ENCODE measurements at places on chromosomes 12 and 14.

GRCh38 chr14:103838117-103838516 is 9.3 kb downstream of the PPP1R13B start:
- DNase-seq = no peak

DNA sequence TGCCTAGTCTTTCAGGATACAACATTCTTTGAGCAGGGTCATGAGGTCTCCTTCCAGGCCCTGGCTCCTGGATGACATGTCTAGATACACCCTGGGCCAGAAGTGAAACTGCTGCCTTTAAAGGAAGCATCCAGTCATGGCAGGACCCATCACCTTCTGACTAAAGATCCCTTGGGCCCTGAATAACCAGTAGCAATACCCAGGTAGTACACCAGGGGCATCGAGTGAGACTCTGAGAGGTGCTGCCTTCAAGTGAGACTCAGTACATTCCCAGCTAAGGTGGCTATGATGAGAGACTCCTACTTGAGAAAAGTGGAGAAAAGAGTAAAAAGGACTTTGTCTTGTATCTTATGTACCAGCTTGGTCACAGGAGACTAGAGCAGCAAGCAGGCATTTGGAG is 23.5 kb downstream of the OR6C68 start:
- DNase-seq = no peak

DNA sequence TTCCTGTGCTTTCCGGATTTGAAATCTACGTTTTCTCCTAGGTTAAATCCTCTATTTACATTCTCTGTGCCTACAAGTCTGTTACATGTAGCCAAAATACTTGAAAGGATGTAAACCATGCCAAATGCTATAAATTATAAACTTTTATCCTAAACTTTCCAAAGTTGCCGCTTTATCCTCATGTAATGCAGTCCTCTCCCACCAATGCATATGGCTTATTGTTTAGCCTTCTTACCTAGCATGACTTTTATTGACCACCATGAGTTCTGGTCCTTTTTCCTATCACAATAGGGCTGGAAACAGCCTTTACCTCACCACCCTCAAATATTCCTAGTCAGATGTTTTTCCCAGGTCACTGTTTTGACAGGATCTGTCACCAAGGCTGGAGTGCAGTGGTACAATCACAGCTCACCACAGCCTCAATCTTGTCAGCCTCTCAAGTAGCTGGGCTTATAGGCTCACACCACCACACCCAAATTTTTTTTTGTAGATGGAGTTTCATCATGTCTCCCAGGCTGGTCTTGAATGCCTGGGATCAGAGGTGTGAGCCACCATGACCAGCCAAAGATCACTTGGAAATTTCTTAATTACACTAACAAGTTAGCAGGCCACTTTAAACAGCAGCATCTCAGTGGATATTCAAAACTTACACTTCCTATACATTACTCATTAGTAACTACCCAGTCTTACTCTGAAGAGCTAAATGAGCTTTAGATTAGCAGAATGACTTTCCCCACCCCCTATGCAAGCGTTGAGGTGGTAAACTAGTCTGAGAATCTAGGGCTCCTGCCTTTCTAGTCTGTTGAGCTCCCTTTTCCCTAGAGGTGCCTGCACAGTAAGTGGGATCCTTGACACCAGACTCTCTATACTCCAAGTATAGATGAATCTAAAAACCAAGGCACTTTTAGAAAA is 4.1 kb downstream of the TUBA1B start:
- DNase-seq = no peak

GRCh38 chr12:5070090-5070489 is 26.4 kb downstream of the KCNA5 start:
- DNase-seq = no peak

DNA sequence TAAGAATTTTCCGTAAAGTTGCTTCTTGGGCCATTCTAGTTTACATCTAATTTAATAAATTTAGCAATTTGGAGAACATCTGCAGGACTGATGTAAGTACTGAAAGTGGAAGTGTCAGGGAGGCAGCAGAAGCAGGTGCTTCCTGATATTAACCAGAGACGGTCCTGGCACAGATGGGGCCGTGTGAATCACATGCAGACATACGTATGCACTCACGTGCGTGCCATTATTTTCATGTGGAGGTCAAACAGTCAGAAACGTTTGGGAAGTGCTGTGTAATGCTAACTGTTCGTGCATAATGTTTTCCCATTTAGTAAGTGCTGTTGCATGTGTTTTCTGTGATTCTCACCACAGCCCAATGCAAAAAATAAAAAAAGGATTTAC is 87.8 kb upstream of the DYNC1H1 start:
- DNase-seq = no peak

DNA sequence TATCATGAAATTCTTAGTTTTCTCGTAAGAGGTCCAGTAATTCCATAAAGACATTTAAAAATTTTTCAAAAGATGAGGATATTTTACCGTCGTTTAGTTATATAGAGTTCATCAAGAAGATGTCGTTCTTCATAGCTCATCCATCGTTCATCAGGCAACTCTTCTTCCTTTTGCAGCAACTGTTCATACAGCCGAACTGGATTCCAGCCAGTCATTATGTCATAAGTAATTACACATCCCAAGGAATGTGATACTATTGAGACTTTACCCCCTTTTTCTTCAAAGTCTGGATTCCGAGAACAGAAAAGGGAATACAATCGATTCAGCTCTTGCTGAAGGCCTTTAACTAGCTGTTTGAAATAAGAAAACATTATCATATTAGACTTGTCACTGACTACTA is 90.3 kb downstream of the DDHD1 start:
- no peak for DNase-seq

DNA sequence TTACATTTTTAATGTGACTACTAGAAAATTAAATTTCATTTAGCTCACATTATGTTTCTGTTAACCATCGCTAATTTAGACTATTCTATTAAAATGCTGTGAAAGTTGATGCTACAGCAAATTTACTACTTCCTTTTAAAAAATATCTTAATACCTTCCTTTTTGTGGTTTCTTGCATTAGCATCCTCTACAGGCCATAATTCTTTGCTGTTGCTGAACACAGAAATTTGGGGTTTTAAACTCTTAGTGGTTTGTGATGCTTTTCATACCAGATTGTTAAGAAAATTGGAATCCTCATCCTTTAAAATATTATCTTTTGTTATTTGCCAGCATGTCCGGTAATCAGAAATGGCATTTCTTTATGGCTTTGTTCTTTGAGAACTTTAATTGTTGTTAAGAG is 18.1 kb downstream of the WNK1 start:
- no peak for DNase-seq

All from NCI-H1930 (cell line).